Upper lobe of left lung (tissue), 6 donors: ENCODE measurements at places on chromosomes 12 and 14. TPM values are rescaled to one million over a fixed set of nuclear protein-coding genes. Genes with fewer than 3 reads are reported as not detected.

Gene NELL2
- 12.6 TPM for total RNA-seq

Gene ACOT6
- total RNA-seq, result not detected

DNA sequence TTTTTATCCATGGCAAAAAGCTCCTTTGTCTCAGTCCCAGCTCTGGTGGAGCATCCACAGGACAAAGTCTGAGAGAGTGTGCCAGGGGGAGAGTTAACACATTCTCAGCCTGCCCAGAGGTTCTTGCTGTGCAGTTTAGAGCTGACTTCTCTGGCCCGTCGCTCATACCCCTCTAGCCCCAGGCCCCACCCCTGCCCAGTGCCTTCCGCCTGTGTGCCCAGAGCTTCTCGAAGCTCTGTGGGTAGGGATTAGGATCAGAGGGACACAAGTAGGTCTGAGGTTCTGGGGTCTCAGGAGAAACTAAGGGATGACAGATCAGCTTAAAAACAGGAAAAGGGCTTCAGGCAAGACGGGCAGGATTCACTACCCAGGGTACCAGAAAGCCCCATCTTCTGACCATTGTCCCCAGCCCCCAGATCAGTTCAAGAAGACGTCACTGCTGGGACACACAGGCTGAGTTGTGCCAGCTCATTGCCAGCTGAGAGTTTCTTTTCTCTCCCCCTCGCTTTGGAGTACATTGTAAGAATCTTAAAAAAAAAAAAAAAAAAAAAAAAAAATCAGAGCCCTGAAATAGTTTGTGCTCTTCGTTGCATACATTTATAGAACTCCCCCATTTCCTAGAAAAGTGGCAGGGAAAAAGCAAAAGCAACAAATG lies 127.0 kb downstream of the GCH1 start:
- no peak for DNase-seq
- H3K4me1 ChIP-seq, result peaks cover 24% of the 10 kb centered on the region
- H3K27me3 ChIP-seq, result no peaks in the 10 kb centered on the region
- H3K27ac ChIP-seq, result no peak overlapping the region
- peaks cover 37% of the 10 kb centered on the region for H3K36me3 ChIP-seq

DNA sequence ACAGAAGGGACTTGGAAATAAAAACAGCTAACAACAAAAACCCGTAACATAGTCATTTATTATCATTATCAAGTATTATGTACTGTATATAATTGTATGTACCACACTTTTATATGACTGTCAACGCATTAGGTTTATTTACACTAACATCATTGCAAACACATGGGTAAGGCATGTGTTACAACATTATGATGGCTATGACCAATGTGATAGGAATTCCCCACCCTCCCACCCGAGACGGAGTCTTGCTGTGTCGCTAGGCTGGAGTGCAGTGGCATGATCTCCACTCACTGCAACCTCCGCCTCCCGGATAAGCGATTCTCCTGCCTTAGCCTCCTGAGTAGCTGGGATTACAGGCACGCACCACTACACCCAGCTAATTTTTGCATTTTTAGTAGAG lies 82.6 kb downstream of the ERC1 start:
- no peak overlapping the region for H3K4me3 ChIP-seq
- H3K27me3 ChIP-seq, result no peaks in the 10 kb centered on the region
- no peaks in the 10 kb centered on the region for H3K36me3 ChIP-seq

Gene ADGRD1
- 102 TPM for total RNA-seq

Gene LRRK2
- 232 TPM for total RNA-seq

Gene KRT77
- total RNA-seq, result not detected

GRCh38 chr12:29043069-29043468 lies 106.0 kb upstream of the FAR2 start:
- H3K27me3 ChIP-seq, result no peaks in the 10 kb centered on the region
- H3K27ac ChIP-seq, result no peak overlapping the region
- H3K4me3 ChIP-seq, result no peak overlapping the region
- H3K36me3 ChIP-seq, result no peaks in the 10 kb centered on the region
- DNase-seq, result no peak

DNA sequence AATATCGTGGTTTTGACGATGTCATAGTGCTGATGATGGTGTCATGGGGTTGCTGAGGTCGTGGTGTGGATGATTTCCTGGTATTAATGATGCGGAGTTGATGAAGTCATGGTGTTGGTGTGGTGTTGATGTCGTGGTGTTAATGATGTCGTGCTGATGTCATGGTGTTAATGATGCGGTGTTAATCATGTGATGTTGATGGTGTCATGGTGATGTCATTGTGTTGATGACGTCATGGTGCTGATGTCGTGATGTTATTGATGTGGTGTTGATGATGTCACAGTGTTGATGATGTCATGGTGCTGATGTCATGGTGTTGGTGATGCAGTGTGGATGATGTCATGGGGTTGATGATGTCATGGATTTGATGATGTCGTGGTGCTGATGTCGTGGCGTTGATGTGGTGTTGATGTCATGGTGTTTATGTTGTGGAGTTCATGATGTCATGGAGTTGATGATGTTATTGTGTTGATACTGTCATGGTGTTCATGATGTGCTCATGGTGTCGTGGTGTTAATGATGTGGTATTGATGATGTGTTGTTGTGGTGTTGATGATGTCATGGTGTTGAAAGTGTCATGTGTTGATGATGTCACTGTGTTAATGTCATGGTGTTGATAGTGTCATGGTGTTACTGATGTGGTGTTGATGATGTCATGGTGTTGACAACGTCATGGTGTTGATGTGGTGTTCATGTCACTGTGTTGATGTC lies 48.5 kb upstream of the RIMBP2 start:
- H3K27me3 ChIP-seq, result no peaks in the 10 kb centered on the region
- no peak overlapping the region for H3K27ac ChIP-seq

Gene APOF
- total RNA-seq, result not detected

GRCh38 chr12:92778525-92778924 lies 75.7 kb downstream of the PLEKHG7 start:
- H3K4me3 ChIP-seq, result no peak overlapping the region
- H3K27me3 ChIP-seq, result no peaks in the 10 kb centered on the region
- no peak for DNase-seq
- no peak overlapping the region for H3K27ac ChIP-seq

Gene OR6C2
- not detected for total RNA-seq

- no peak overlapping the region for H3K4me3 ChIP-seq
- no peaks in the 10 kb centered on the region for H3K36me3 ChIP-seq
- no peaks in the 10 kb centered on the region for H3K27me3 ChIP-seq
- no peak overlapping the region for H3K27ac ChIP-seq
- DNase-seq, result no peak
- no peaks in the 10 kb centered on the region for H3K4me1 ChIP-seq
These were observed 1276.3 kb downstream of the TMEM121 start for GRCh38 chr14:106802413-106803364.

DNA sequence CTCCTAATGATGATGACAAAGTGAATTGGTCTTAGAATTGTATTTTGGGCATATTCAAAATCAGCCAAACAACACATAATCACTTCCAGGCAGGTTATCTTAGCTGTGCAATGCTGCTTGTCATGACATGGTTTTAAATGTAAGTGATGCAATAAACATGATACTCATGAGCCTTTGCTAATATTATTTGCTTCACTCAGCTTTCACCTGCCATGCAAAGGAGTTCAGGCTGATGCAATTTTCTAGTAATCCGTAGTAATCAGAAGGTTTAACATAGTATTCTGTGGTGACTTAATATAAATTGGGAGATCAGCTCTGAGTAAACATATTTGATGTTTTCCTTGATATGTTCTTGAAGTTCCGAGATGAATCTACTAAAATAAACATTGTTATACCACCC lies 29.1 kb downstream of the TMEM260 start:
- no peak overlapping the region for H3K4me3 ChIP-seq
- H3K27me3 ChIP-seq, result no peaks in the 10 kb centered on the region
- H3K27ac ChIP-seq, result no peak overlapping the region
- peaks cover 5% of the 10 kb centered on the region for H3K36me3 ChIP-seq
- H3K4me1 ChIP-seq, result no peaks in the 10 kb centered on the region

DNA sequence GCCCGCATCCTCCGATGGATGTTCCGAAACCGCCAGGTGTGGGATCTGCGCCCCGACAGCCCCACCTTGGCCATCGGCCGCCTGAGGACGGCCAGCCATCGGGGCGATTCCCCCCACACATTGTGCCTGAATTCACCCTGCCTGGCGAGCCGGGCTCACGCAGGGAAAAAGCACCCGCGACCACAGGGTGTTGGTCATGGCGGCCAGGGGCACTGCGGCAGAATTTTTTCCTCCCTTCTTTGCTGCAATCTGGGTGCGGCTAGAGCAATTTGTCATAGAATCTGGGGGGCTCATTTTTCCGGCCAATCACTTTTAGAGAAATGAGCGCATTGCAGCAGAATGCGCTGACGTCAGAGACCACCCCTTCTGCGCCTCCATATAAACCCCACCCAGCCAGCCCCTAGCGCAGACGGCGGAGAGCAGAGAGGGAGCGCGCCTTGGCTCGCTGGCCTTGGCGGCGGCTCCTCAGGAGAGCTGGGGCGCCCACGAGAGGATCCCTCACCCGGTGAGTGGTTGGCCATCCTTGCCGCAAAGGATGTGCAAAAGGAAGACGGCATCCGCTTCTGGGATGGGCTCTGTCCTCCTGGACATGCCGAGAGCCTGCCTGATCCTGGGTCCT lies at the start of gene MEG3:
MEG3 (plus strand) TSS at position 406 of the 619 bp plus-strand sequence.
- no peaks in the 10 kb centered on the region for H3K4me1 ChIP-seq
- no peak within 1 kb of the TSS for H3K4me3 ChIP-seq
- H3K27ac ChIP-seq, result no peak within 1 kb of the TSS
- H3K27me3 ChIP-seq, result no peaks in the 10 kb centered on the region
- no peak for DNase-seq

GRCh38 chr14:66330916-66331315 lies 155.3 kb upstream of the CCDC196 start:
- no peak for DNase-seq
- H3K4me1 ChIP-seq, result no peaks in the 10 kb centered on the region
- no peak overlapping the region for H3K27ac ChIP-seq
- no peak overlapping the region for H3K4me3 ChIP-seq
- H3K36me3 ChIP-seq, result no peaks in the 10 kb centered on the region
- H3K27me3 ChIP-seq, result no peaks in the 10 kb centered on the region

Gene KLRK1
- total RNA-seq, result 9.1 TPM
